H9 (cell line): ENCODE measurements at places on chromosomes 6 and 20.
A peak's percentile ranks its signal among the peaks of the same experiment; 100 is the strongest.

DNA sequence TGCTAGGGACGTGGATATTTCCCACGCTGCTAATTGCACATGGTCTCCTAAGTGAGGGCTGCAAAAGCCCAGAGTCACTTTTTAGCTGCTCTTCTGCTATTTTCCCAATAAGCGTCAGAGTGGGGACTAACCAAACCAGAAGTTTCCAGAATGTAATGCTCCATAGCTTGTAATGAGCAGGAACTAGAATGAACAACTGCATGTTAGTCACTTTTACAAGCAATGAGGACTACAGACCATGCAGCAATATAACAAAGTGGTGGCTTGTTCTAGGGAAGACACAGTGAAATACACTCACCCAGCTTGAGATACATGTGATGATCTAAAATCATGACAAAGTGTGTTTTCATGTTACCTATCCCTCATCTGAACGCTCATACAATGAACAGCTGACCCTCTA is 314.1 kb upstream of the SGK1 start:
- DNase-seq: no peak

DNA sequence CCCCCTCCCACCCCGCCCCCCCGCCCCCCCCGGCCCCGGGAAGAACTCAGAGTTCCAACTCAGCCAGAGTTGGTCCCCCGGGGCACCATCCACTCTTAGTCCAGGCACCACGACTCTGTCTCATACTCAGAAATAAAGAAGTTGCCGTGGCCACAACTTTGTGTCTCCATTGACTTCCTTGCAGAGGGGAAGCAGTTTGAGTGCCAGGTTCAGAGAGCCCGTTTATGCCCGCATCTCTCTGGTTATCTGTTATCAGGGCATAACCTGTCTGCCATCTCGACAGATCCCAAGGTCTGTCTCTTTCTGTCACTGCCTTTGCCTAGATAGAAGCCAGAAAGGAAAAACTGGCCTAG is 605 bp downstream of the CDC5L start:
- DNase-seq: no peak

DNA sequence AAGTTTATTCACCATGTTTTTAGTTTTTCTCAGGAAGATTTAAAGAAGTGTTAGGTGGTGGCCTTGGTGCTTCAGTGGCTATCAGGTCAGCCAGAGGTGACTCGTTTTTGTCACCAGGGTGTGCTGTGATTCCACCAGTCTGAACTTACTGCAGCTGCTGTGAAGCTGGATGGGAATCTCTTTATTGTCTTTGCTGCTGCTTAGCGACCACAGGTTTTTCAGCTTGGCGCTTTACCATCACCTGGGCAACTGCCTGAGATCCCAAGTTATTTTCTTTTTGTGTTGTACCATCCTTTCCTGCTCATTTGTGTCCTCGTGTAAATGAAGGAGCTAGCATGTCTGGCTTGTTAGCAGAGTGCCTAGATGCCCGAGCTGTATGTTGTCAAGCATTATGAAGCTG is 146.9 kb downstream of the MACROD2 start:
- peak; percentile 84 for DNase-seq

DNA sequence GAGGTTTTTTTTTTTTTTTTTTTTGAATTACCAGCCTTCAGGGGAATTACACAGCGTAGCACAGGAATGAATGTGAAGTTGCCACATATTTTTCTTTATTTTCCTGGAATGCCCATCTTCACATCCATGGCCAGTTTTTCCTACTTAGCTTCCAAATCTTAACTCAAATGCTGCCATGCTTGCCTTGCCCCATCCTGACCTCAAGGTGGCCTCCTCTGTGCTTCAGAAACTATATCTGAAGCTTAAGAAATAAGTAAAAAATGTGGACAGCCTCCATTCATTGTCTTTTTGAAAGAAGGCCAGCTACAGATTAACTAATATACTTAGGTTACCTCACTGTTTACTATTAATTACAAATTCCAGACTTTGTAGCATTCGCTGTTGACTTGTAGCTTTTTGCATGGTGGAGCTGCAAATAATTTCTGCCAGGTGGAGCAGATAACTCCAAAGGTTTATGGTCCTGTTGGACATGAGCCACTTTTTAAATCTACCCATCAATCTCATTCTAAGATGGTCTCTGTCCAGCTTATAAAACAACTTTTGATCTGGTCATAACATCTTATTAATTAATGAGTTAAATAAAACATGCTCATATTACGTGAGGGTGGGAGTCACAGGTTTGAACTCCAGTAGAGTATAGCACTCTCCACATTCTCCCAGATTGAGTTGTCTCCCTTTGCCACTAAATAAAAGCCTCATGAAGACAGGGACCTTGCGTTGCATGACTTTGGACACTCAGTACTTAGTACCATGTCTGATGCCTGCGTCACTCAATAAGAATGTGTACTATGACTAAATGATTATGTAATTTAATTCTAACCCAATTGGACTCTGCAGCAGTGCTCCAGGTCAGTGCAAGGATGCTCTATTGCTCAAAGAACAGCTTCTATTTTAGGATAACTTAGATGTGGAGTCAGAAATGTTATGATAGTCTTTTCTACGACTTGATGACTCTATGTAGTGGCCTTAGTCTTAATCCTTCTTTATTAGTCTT is 678.6 kb upstream of the CITED2 start:
- DNase-seq: no peak

GRCh38 chr6:144007478-144008119 is 460 bp downstream of the PLAGL1 start:
- no peak for DNase-seq

DNA sequence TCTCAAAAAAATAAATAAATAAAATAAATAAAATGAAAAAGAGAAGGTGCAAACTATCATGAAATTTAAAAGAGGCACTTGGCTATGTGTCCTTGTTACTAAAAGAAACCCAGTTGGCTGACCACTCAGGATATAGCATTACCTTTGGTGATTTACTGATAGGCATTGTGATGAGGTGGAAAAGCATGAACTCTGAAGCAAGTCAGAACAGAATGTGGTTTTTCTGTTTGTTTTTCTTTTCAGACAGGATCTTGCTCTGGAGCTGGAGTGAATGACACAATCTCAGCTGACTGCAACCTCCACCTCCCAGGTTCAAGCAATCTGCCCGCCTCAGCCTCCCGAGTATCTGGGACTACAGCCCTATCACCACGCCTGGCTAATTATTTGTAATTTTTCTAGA is 31.9 kb downstream of the ZNF184 start:
- no peak for DNase-seq

DNA sequence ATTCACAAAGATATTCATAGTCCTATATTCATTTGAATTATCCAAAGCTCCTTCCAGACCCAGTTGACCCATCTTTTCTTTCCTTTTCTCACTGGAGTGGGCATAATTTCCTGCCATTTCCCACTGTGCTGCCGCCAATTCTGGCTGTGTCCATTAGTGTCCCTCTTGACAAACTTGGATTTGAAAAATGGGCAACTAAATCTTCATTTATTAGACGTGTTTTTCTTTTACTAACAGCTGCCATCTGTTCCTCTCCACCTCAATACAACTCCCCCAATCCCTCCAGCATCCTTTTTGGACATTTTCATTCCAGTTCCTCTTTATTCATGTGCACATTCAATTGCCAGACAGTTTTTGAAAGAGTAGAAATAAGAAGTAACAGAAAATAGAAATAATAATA is 90.5 kb downstream of the PCSK2 start:
- DNase-seq: no peak

DNA sequence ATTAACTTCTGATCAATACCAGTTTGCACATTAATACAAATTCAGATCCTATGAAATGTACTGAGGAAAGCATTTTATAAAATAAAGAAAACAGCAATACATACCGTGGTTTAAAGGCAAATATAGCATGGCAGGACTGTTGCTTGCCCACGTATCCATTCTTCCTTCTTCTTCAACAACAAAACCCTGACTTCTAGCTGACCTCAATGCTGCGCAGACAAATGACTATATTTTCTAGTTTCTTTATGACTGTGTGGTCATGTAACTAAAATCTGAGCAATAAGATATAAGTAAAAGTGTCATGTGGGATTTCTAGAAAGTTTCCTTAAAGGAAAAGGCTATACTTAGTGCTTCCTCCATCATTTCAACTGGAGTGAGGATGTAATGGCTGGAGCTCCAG is 85.0 kb downstream of the CDC40 start:
- no peak for DNase-seq

GRCh38 chr20:48106428-48106827 is 321.1 kb upstream of the SULF2 start:
- DNase-seq: no peak

GRCh38 chr20:7926767-7927166 is 13.5 kb downstream of the HAO1 start:
- no peak for DNase-seq

- DNase-seq: peak; percentile 80
Measured at GRCh38 chr6:17393892-17394631, 667 bp downstream of the CAP2 start.

DNA sequence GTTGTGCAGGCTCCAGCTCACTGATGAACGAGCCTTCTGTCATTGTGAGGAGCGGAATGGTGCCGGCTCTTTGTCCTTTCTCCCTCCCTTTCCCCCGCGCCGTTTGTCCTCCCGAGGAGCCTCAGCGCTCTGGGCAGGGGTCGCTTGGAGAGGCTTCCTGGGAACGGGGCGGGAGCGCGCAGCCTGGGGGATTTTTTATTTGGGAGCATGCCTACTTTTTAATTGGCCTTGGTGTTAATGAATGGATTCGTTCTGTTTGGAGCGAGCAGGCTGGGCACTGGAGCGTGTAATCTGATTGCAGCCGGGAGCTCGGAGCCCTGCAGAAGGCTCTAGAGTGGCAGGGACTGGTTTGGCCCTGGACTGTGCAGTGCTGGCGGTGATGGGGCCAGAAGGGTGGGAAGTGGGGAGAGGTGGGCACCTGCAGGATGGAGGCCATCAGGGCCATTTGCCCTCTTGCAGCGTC is 118.8 kb downstream of the CDH4 start:
- no peak for DNase-seq

DNA sequence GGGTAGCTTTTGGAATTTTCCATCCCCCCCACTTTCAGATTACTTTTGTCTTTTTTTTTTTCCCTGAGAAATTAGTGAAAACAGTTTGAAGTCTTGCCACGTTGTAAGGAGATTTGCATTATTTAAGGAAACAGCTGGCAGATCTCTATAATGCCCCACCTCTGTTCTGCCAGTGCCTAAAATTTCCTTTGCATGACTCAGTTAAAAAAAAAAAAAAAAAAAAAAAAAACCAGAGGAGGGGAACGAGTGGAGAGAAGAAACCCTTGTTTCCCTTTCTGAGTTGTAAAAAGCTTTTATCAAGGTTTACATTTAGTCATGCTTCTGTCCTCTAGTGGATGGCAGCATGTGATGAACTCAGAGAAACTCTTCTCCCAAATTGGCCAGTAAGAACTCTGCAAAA is 33.5 kb downstream of the CARMIL1 start:
- no peak for DNase-seq

DNA sequence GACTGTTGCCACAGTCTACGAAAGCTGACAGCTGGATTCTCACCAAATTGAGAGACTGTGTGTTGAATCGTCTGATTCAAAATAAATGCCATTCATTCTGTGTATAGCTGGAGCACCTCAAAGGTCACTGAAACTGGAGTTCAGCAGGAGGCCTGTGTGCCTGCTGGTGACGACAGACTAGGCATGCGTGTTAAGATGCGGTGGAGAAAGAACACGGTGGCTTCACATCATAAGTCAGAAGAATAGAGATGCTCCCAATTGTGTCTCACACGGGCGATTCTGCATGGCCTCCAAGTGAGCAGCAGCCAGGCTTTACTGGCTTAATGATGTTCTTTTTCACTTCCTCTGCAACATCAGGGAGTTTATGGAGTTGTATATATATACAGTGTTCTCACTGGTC is 32.3 kb downstream of the SNHG17 start:
- no peak for DNase-seq

DNA sequence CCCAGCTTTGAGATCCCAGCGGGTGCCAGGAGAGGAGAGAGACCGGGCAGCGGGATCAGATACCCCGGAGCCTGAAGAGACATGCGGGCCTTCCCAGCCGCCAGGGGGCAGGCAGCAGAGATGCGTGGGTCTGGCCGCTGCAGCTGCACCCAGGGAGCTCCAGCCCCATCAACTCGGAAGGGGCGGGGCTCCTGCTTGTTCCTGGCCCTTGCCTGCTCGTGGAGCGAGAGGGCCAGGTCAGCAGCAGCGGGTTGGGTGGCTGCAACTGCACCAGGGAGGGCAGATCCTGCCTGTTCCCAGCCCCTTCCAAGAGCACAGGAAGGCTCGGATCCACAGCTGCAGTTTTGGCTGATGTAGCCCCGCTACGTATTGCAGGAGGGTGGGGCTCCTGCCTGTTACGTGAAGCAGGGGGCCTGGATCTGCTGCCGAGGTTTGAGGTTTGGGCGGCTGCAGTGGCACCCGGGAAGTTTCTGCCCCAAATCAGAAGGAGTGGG is 532.8 kb downstream of the RFPL4B start:
- peak; percentile 97 for DNase-seq

GRCh38 chr20:34322267-34323105 is 19.3 kb upstream of the AHCY start:
- no peak for DNase-seq

GRCh38 chr6:22194188-22194921 is 102.5 kb downstream of the PRL start:
- DNase-seq: no peak

- DNase-seq: no peak
Measured at GRCh38 chr20:58996226-58996611, 10.8 kb downstream of the CTSZ start.

GRCh38 chr20:53734006-53734688 is 140.5 kb upstream of the ZNF217 start:
- no peak for DNase-seq

DNA sequence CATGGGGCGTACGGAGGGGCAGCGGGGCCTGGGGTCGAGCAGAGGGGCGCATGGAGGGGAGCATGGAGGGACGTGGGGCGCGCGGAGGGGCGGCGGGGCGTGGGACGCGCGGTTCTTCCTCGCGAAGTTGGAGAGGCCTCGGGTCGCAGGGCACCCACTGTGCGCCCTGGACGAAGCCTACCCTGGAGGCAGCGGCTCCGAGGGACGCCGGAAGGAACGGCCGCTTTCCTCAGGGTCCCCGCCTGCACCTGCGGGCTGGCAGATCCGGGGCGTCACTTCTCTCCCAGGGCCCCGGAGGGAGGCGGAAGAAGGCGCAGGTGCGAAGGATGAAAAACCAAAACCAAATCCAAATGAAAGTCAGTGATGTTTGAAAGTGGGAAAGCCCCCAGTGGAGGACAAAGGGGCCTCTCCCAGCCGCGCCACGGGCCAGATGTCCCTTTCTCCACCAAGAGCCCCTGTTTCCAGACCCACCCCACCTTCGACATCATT is 142.1 kb upstream of the PDE10A start:
- no peak for DNase-seq

DNA sequence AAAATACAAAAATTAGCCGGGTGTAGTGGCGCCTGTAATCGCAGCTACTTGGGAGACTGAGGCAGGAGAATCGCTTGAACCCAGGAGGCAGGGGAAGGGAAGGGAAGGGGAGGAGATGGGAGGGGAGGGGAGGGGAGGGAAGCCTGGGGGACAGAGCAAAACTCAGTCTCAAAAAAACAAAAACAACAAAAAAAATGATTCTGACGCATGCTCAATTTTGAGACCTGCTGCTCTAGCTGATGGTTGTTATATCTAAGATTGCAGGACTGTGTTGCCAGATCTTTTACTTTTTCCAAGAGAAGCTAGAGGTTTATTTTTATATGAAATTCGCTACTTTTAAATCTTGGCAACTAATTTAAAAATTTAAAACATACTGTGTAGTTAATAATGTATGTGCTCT is 2.4 kb upstream of the WFDC2 start:
- no peak for DNase-seq
